ENCODE measurements at places on chromosomes 2 and 18.

DNA sequence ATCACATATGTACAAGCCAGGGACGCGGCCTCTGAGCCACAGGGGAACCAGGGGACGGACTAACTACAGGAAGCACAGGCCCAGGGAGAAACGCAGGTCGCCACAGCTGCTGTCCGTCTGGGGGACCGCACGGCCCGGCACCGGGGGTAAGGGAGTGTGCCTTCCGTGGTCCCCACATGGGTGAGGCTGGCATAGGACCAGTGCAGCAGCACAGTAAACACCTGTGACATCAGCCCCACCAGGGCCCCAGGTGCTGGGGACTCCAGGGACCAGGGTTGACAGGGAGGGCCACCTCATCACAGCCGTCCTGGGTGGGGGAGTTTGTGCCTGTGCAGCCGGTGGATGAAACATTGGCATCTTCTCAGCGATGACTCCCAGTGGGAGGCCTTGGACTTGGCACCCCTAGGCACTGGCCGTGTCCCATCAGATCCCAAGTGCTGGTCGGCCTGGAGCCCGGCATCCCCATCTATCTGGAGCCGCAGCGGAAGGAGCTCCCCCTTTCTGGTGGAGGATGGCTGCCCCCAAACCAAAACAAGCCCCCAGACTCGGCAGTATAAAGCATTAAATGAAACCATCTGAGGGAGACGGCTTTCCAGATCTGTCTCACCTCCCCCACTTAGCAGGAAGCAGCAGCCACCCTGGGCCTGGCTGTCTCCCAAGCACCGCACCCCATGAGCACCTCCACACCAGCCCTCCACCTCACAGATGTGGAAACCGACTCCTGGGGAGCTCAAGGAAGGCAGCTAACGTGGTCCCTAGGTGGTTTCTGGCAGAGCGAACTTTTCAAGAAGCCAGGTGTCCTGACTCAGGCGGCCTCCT is 22.5 kb downstream of the AQP12A start:
- DNase-seq, result no peak

- no peak for DNase-seq
These were observed 36.5 kb upstream of the HPCAL1 start for GRCh38 chr2:10266133-10266620.

GRCh38 chr2:189641002-189641401 is 20.3 kb upstream of the ASNSD1 start:
- DNase-seq, result no peak

GRCh38 chr2:239882331-239882732 is 142.8 kb downstream of the NDUFA10 start:
- DNase-seq, result no peak

GRCh38 chr2:7837237-7837760 is 844.6 kb upstream of the ID2 start:
- no peak for DNase-seq

- DNase-seq, result no peak
These were observed 117.3 kb downstream of the THADA start for GRCh38 chr2:43478412-43479086.

- DNase-seq, result no peak
These were observed 764.7 kb downstream of the SATB2 start for GRCh38 chr2:198692907-198693510.

GRCh38 chr2:231009236-231009919 is 13.5 kb downstream of the SPATA3 start:
- DNase-seq, result no peak

Data from keratinocyte (primary cell).